ENCODE measurements at places on chromosomes 1 and 21. TPM values are rescaled to one million over a fixed set of nuclear protein-coding genes. Genes with fewer than 3 reads are reported as not detected.

CLDN17 gene
- not detected for total RNA-seq

GBP5 gene
- total RNA-seq, result 0.56 TPM

MYOG gene
- total RNA-seq, result not detected

CASQ1 gene
- total RNA-seq, result 0.21 TPM

ARHGEF16 gene
- total RNA-seq, result not detected

GBP4 gene
- 4.3 TPM for total RNA-seq

- no peak for DNase-seq
Observed at GRCh38 chr1:29708381-29708780, 472.1 kb downstream of the PTPRU start.

DNA sequence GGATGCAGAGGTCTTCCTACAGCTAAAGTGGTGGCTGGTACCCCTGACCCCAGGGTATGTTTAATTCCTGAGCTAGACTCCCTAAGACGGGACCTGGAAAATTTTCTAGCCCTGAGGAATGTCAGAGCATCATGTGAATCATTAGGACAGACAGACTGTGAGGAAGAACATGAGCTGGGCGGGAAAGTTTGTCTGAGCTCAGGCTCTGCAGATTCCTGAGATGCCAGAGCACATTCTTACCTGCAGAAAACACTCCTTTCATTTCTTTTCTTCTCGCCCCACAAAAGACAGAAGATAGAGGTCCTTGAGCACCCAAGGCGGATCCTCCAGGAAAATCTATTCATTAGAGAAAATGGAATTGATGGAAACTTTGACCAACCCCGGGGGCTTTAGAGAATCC lies 6.5 kb downstream of the CAPN2 start:
- no peak for DNase-seq

DNA sequence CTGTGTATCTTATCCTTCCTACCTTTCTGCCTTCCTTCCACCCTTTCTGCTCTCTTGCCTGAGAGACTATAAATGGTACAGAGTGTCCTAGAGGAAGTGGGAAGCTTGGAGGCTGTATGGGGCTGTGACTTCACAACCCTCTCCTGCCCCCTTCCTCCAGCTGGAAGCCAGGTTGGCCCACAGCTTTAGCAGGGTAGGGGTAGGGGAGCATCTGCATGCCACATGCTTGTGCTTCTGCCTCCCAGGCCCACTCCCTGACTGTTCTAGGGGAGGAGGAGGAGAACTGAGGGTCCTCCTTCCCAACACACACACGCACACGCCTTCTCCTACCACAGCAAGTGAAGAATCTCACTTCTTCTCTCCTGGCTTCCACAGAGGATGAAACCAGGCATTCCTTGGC lies 3.9 kb upstream of the SLC27A3 start:
- no peak for DNase-seq

- no peak for DNase-seq
Observed at GRCh38 chr1:93549131-93549530, 101.2 kb downstream of the FNBP1L start.

DNA sequence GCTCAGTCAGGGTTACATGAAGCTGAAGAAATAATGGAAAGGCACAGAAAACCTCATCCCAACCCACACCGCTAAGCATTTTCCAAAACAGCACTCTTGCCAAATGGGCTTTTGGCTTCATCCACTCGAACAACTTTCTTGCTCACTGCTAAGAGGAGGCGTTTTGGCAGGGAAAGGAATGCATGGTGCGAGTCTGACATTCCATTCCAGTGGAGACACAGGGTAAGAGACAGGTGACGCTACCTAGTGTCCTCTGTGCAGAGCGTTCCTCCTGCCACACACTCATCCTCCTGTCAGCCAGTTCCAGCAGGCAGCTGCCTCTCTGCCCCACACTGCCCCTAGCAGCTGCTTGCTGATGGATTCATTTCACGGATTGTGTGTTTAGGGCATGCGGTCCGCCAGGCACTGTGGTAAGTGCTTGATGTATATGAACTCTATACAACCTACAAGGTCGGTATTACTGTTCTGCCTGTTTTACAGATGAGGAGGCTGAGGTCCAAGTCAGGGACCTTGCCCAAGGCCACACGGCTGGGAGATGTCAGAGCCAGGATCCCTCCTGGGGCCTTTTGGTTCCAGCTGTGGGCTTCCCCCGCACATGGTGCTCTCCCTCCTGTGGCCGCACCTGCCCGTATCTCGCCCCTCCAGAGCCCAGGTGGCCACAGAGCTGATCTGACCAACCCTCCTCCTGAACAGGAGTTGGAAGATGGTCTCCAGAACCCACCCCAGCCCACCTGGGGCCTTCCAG lies 25.7 kb upstream of the BACE2 start:
- DNase-seq, result no peak

GRCh38 chr1:147549526-147549925 lies 8.2 kb downstream of the BCL9 start:
- no peak for DNase-seq

DNA sequence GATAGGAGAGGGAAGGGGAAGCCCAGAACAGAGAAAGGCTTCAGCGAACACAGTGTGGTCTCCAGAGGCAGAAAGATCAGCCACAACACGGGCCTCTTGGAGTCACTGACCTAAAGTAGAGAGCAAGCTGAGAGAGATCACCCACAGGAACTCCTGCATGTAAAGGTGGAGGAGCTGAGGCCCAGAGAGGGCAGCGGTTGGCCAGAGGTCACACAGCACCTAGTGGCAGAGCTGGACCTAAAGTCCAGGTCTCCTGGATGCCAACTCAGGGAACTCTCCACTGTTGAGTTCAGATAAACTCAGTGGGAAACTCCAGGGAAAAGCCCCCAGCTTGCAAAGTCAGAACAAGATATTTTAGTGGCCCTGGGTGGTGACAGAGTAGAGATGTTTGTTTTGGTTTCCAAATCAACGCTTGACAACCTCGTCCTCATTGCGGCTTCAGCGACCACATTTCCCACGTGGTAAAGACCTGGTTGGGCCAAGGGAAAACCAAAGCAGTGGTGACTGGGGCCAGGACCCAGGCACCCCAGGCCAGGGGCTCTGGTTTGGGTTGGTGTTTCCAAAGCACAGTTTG lies 4.6 kb downstream of the IFFO2 start:
- peak; percentile 83 for DNase-seq

GRCh38 chr1:43689289-43689688 lies 18.0 kb upstream of the ST3GAL3 start:
- no peak for DNase-seq

DNA sequence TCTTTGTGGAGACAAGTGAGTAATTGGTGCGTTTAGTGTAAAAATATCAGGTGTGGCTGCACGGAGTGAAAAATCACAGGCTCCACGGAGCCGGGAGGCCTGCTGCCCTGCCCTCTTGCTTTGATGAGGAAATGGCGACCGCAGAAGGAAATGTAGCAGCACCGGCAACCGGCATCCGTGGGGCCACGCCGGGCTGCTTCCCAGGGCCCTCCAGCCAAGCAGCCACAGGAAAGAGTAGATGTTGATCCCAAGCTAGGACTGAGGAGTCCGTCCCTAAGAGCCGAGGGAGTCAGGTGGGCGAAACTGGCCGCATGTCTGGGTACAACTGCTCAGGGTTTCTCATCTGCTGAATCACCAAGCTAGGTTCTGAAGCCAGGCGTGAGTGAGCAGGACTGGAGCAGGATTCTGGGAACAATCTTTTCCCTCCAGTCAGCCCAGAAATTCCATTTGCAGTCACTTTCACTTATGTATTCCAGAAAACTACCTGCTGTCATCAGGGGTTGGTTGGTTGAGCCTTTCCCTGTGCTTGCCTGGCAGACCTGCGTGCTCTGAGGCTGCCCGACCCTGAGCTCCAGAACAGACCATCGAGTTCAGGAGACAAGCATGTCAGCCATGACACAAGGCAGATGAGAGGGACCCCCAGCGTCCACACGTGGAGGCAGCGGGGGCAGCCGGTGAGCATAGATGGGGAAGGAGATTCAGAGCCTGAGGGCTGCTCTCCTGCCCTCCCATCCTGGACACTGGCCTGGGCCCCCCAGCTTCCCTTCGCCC lies 5.8 kb upstream of the ITGB2 start:
- no peak for DNase-seq

GRCh38 chr1:15251857-15252835 lies 5.1 kb downstream of the FHAD1 start:
- DNase-seq, result no peak

DNA sequence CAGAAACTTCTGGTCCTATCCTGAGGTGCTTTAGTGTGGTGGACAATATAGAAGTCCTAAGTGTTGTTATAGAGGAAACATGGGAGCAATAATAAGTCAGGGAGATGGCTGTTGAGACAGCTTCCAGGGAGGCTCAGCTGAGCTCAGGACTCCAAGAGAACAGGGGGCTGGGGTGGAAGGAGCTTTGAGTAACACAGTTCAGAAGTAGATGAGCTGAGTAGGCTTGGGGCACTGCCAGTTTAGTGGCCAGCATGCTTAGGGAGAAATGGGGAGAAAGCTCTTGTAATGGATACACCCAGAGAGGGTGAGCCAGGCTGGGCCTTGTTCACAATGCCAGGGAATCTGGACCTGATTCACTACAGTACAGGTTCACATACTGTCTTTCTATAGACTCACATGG lies 201.6 kb downstream of the DAB1 start:
- no peak for DNase-seq

- no peak for DNase-seq
Observed at GRCh38 chr1:21115098-21115760, 61.5 kb downstream of the EIF4G3 start.

- no peak for DNase-seq
Observed at GRCh38 chr1:41920658-41921057, 1.9 kb upstream of the HIVEP3 start.

DNA sequence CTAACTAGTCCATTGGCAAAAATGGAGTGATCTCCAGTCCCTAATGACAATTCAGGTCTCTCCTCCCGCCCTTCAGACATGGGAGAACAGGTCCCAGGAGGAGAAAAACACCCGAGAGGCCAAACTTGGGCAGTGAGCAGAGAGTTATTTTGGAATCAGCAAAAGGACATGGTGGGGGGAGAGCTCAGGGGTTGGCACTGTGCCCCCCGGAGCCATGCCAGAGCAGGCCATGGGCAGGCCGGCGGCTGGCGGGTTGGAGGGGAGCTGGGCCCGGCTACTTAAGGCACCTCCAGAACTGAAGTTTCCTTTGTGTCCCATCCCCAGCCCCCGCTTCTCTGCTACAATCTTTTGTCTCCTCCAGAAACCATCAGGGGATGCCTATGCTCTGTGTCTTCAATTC lies 7.1 kb downstream of the LGR6 start:
- DNase-seq, result no peak
